MG63 (cell line): ENCODE measurements at places on chromosomes 16 and 17. TPM values are rescaled to one million over a fixed set of nuclear protein-coding genes. Genes with fewer than 3 reads are reported as not detected.

The CHD3 gene
- 49.6 and 51.1 TPM in 2 replicates for total RNA-seq

DNA sequence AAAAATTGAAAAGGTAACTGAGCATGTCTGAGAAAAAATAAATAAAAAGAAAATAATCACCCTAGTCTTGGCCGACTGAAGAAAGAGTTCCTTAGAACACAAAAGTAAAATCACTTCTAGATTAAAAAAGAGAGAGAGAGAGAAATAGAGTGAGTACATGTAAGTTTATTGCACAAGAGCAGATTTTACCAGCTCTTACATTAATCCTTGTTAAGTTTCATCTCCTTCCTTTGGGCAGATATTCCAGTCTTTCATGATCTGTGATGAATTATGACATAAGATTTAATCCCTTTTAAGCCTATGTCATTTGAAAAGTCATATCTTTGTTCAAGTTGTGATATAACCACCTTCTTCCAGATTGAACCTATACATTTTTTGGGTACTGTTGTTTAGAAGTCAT is 54.8 kb downstream of the NFAT5 start:
- DNase-seq, result no peak

The LRRC46 gene
- total RNA-seq, result not detected in 2 replicates

GRCh38 chr17:42061646-42062487 is 11.5 kb upstream of the C17orf113 start:
- no peak for DNase-seq

GRCh38 chr16:17143546-17144419 is 327.0 kb downstream of the XYLT1 start:
- DNase-seq, result no peak

GRCh38 chr17:75830164-75831031 is 13.8 kb downstream of the UNC13D start:
- DNase-seq, result no peak

GRCh38 chr16:4172070-4172469 is 55.8 kb upstream of the ADCY9 start:
- peak; percentile 20 for DNase-seq

- DNase-seq, result peak; percentile 11
Observed at GRCh38 chr16:46763147-46763546, 15.0 kb upstream of the MYLK3 start.

DNA sequence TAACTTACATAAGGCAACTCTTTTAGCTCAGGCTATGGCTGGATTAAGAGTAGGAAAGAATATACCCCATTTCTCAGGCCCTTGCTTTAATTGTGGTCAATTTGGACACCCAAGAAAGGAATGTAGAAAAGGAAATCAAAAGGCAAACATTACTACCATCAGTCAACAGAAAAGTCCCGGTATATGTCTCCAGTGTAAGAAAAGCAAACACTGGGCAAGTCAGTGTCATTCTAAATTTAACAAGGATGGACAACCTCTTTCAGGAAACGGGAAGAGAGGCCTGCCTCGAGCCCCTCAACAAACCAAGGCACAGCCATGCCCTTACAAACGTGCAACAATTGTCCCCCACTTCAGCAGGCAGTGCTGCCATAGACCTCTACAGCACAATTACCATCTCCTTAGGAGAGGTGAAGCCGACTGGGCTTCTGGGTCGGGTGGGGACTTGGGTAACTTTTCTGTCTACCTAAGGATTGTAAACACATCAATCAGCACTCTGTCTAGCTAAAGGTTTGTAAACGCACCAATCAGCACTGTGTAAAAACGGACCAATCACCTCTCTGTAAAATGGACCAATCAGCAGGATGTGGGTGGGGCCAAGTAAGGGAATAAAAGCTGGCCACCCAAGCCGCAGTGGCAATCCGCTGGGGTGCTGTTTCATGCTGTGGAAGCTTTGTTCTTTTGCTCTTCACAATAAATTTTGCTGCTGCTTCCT is 12.4 kb downstream of the MRPL58 start:
- no peak for DNase-seq

DNA sequence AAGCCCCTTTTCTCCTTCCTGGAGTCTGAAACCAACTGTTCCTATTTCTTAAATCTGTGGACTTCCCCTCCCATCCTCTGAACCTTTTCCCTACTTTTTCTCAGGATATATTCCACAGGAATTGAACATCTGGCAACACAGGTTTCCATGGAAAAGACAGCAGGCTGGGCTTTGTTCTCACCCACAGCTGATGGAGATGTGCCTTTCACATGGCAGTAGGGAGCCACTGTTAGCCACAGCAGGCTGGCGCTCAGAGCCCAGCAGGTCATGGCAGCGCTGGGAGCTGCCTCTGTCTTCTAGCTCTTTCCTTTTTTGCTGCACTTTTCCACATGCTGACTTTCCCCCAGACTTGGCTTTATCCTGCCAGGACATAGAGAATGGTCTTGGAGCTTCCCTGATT is 116.4 kb upstream of the NLRP1 start:
- DNase-seq, result no peak

The GP1BA gene
- not detected in 2 replicates for total RNA-seq

- no peak for DNase-seq
Observed at GRCh38 chr17:42586514-42587230, 9.1 kb upstream of the PSMC3IP start.

GRCh38 chr16:79895053-79895916 is 294.7 kb upstream of the MAF start:
- no peak for DNase-seq

- no peak for DNase-seq
Observed at GRCh38 chr16:72159386-72159785, 12.6 kb downstream of the PMFBP1 start.

The LITAFD gene
- total RNA-seq, result not detected in 2 replicates

GRCh38 chr17:77946900-77947645 is 11.4 kb upstream of the TNRC6C start:
- DNase-seq, result no peak
